ENCODE measurements at places on chromosomes 5 and 9. TPM values are rescaled to one million over a fixed set of nuclear protein-coding genes. Genes with fewer than 3 reads are reported as not detected.

DNA sequence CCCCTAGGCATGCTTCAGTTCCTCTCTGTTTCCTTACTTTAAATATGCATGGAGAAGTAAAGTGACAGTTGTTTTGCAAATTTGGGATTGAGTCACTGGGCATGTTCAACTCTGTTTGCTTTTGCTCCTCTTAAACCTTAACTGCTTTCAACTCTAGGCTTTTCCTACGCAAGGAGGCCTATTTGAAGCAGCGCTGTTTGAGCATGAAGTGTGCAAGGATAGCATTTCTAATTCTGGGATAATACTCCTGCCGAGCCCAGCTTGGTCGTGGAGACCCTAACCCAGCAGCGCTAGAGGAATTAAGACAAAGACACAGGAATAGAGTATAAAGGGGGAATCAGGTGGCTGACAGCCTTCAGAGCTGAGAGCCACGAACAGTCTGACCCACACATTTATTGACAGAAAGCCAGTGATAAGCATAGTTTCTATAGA lies 803.4 kb upstream of the CDH10 start:
- no peaks in the 10 kb centered on the region for H3K27me3 ChIP-seq
- peak overlapping the region; percentile 48 for H3K27ac ChIP-seq
- no peak for DNase-seq
- H3K4me1 ChIP-seq, result peaks cover 8% of the 10 kb centered on the region

DNA sequence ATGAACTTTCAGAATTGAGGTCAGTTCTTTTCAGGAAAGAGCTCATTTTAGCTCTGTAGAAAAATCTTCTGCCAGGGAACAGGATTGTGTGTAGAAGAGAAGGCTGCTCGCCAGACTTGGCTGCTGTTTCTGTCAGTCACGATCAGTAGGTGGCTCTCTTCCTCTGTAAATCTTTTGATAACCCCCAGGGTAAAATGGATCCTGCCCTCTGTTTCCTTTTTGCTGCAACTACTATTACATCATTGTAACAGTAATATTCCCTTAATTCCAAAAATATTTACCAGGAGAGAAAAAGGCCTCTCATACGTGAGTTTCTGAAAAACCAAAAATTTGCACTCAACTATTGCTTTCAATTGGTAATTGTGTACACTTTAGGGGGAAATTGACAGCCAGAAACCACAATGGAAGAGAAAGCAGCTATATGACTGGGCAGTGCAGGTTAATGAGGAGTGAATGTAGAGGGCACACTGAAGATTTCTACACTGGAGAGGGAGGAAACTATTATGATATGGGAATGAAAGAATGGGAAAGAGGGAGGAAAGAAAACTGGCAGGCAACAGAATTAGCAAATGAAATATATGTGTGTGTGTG lies 12.3 kb downstream of the IFNA21 start:
- H3K4me1 ChIP-seq, result no peaks in the 10 kb centered on the region
- no peak overlapping the region for H3K4me3 ChIP-seq
- no peaks in the 10 kb centered on the region for H3K27me3 ChIP-seq
- no peak for DNase-seq
- H3K27ac ChIP-seq, result no peak overlapping the region
- H3K36me3 ChIP-seq, result no peaks in the 10 kb centered on the region

The RNF183 gene
- total RNA-seq, result not detected

DNA sequence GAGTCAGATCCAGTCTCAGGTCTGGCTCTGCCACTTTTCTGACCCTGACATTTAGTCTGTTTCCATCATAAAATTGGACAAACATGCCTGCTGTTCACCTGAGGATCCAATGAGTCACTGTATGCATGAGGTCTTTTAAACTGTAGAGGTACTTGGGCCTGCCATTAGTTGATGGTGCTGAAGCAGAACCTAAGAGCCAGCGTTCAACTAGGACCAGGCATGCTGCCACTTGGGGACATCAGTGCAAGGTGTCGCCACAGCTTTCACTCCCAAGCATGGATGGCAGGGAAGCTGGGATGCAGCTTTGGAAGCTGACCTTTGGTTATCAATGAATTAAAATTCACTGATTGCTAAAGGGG lies 37.1 kb downstream of the NEUROG1 start:
- peak overlapping the region; percentile 97 for H3K27ac ChIP-seq
- no peak for DNase-seq
- H3K36me3 ChIP-seq, result no peaks in the 10 kb centered on the region
- peaks cover 47% of the 10 kb centered on the region for H3K4me1 ChIP-seq
- peaks cover 17% of the 10 kb centered on the region for H3K27me3 ChIP-seq
- H3K4me3 ChIP-seq, result peak overlapping the region; percentile 43

The PRDM9 gene
- not detected for total RNA-seq

- H3K4me1 ChIP-seq, result peaks cover 20% of the 10 kb centered on the region
- H3K27ac ChIP-seq, result no peak overlapping the region
- no peak for DNase-seq
- H3K36me3 ChIP-seq, result no peaks in the 10 kb centered on the region
- H3K4me3 ChIP-seq, result peak overlapping the region; percentile 31
These were observed 1.5 kb upstream of the GPRIN1 start for GRCh38 chr5:176611435-176611834.

DNA sequence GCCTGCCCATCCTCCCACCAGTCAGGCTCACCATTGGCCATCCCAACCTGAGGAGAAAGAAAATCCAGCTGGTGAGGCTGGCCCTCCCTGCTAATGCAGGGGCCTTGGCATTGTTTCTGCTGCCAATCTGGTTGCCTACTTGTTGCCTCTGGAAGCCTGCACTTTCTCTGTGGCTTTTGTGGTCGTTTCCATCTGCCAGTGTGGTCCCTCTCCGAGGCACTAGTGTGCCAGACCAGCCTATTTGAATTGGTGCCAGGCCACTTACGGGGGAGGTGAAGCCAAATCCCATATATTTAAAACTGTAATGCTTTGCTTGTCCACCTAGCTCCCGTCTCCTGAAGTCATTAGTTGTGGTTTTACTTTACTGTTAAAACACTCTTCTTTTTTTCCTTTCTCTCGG lies 213.4 kb upstream of the ADAMTSL1 start:
- no peaks in the 10 kb centered on the region for H3K36me3 ChIP-seq
- H3K4me1 ChIP-seq, result no peaks in the 10 kb centered on the region
- no peak overlapping the region for H3K27ac ChIP-seq
- H3K4me3 ChIP-seq, result no peak overlapping the region
- no peak for DNase-seq

DNA sequence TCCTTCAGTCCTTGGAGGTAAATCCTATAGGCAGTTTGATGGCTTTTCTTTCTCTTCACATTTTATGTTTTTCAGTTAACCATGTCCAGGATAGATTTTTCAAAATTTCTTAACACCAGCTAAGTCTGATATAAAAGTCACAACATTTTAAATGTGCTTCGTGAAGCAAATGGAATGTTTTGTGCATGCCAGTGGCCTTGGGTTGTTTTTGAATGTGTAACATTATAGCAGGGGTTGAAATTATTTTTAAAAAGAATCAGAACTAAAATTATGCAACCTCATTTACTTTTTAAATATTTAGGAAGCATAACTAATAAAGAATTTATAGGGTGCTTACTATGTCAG lies 201.1 kb downstream of the ARHGEF28 start:
- no peak overlapping the region for H3K4me3 ChIP-seq
- DNase-seq, result no peak
- H3K36me3 ChIP-seq, result no peaks in the 10 kb centered on the region

DNA sequence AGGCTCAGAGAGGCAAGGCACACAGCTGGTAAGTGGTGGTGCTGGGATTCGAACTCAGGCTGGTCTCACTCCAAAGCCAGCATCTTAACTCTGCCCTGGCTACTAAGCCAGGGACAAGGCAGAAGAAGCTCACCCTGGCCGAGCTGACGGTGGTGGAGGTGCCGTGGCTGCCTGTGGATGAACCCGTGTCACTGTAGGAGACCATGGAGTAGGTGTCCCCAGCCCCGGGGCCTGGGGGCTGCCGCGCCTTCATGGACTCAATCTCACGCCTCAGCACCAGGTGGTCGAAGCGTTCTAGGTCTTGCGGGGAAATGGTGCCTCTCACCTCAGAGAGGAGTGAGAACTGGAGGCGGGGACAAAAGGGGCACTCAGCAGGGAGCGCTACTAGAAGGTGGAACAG lies 35.4 kb upstream of the AKNA start:
- no peaks in the 10 kb centered on the region for H3K36me3 ChIP-seq
- no peak overlapping the region for H3K27ac ChIP-seq
- H3K4me3 ChIP-seq, result no peak overlapping the region
- peaks cover 8% of the 10 kb centered on the region for H3K27me3 ChIP-seq

- no peak overlapping the region for H3K4me3 ChIP-seq
- no peaks in the 10 kb centered on the region for H3K4me1 ChIP-seq
- H3K27me3 ChIP-seq, result no peaks in the 10 kb centered on the region
- H3K27ac ChIP-seq, result no peak overlapping the region
- no peak for DNase-seq
These were observed 267.7 kb upstream of the SMARCA2 start for GRCh38 chr9:1747417-1747967.

DNA sequence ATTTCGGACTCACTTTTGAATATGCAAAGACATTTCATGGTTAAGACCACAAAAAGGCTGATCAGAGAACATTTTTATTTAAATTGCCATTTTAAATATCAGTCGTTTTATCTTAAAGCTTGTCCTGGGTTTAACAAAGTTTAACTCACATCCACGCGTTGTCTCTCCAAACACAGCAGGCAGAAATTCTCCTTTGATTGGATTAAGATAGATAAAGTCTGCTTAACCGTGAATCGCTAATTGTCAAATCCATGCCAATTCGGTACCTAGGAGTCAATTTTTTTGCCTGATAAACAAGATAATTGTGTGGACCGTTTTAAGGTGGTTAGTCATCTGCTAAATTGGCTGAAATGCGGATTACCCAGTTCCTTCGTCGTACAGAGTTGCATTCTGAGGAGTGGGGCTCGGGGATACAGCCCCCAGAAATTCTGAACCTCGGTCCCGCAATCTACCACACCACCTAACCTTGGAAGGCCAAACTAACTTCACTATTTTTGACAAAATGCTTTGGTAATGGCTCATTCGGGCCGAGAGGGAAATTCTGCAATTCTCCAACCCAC lies 665 bp upstream of the BTF3 start:
- H3K27me3 ChIP-seq, result no peaks in the 10 kb centered on the region
- peak overlapping the region; percentile 97 for H3K27ac ChIP-seq
- no peaks in the 10 kb centered on the region for H3K36me3 ChIP-seq
- peak overlapping the region; percentile 89 for H3K4me3 ChIP-seq

The DCP2 gene
- total RNA-seq, result 117 TPM

The C6 gene
- not detected for total RNA-seq

DNA sequence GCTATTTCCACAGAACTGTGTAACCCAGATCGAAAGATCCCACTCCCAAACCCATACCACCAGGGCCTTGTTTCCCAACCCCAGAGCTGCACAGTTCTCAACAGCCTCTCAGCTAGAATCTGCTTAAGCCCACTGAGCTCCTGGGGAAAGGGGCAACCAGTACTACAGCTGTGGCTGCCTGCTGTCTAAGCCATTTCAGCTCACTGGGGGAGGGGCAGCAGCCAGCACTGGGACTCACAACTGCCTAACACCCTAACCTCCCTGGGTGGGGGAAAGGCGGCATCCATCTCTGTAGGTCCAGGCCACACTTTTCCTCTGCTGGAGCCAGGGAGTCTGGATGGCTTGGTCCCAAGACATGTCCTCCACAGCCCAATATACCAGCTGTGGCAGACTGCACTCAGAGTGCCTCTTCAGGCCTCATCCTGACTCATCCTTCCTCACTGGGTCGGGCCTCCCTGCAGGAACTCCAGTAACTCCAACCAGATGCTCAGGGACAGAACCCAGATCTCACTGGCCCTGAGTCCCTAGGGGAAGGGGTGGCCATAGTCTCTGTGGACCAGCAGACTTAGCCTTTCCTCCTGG lies 241.4 kb downstream of the HINT1 start:
- no peak overlapping the region for H3K27ac ChIP-seq
- H3K27me3 ChIP-seq, result no peaks in the 10 kb centered on the region
- H3K4me1 ChIP-seq, result no peaks in the 10 kb centered on the region
- H3K36me3 ChIP-seq, result no peaks in the 10 kb centered on the region
- H3K4me3 ChIP-seq, result no peak overlapping the region

Measured in glutamatergic neuron (in vitro differentiated cells).